ENCODE measurements at places on chromosomes 12 and 14.
A peak's percentile ranks its signal among the peaks of the same experiment; 100 is the strongest.

DNA sequence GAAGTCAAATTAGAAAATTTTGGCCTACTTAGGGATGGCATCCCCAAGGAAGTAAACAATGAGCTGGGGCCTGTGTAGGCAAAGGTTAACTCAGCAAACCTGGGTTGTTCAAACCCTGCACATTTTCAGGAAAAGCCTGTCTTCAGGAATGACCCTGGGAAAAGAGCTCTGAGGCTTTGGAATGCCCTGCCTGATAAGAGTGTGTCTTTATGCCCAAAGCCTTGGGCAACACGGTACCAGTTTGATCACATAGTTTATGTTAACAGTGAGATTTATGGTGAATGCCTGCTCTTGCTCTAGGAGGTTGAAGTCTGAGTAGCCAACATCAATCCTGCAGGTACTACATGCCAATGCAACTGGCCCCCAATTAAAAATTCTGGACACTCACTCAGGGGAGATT, 28.2 kb upstream of the STAB2 start:
- DNase-seq, result no peak

- no peak for DNase-seq
Observed at GRCh38 chr12:104133321-104133720, 4.7 kb downstream of the NFYB start.

DNA sequence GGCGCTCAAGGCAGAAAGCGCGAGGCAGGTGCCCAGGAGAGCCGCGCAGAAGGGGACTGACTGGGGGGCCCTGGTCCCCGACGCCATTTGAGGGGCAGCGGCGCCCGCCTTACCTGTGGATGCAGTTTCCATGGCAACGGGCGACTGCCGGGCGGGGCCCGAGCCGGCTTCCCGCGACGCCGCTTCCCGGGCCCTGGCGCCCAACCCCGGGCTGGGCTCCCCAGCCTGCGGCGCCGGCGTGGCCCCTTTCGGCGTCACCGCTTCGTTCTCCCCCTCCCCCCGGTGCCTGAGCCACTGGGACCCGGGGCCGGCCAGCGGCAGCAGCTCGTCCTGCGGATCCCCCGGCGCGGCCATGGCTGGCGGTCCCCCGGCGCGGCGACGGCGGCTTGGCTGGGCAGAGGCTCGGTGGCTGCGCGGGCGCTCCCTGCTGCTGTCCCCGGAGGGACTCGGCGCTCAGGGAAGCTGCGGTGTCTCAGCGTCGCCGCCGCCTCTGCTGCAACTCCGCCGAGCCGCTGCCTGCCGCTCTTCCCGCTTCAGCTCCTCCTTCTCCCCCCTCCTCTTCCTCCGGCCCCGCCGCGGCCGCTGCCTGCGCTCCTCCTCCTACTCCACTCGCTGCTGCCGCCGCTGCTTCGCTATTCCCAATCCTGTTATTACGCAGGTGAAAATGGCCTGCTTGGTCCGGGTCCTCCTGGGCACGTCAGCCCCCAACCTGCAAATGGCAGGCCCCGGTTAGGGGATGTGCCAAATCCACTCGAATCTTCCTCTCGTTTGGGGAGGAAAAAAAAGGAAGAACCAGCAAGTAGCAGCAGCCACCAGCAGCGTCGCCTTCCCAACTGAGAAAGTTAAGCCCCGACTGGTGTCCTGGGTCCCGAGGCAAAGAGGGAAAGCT, at the start of gene RTN1:
RTN1 (minus strand) TSS at position 500 of the 889 bp plus-strand sequence; CDS start at position 354, 146 bp downstream.
- peak; percentile 33 for DNase-seq

- DNase-seq, result no peak
Observed at GRCh38 chr12:75714462-75715322, 203.3 kb upstream of the KRR1 start.

DNA sequence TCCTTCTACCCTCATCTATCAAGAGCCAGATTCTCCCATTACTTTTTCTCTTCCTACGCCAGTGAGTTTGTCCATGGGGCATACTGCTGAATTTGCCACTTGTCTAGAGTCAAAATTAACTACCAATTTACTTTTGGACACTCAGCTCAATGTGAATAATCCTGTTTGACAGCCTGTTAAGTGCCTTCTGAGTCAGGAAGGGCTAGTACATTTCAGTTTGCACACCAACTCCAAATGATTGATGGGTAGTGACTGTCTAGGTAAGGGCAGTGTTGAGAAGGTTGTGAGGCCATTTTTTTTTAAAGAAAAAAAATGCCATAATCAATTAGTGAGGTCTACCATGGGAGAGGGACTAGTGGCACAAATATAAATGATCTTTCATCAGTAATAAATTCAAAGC, 21.8 kb upstream of the TRIM9 start:
- DNase-seq, result no peak

DNA sequence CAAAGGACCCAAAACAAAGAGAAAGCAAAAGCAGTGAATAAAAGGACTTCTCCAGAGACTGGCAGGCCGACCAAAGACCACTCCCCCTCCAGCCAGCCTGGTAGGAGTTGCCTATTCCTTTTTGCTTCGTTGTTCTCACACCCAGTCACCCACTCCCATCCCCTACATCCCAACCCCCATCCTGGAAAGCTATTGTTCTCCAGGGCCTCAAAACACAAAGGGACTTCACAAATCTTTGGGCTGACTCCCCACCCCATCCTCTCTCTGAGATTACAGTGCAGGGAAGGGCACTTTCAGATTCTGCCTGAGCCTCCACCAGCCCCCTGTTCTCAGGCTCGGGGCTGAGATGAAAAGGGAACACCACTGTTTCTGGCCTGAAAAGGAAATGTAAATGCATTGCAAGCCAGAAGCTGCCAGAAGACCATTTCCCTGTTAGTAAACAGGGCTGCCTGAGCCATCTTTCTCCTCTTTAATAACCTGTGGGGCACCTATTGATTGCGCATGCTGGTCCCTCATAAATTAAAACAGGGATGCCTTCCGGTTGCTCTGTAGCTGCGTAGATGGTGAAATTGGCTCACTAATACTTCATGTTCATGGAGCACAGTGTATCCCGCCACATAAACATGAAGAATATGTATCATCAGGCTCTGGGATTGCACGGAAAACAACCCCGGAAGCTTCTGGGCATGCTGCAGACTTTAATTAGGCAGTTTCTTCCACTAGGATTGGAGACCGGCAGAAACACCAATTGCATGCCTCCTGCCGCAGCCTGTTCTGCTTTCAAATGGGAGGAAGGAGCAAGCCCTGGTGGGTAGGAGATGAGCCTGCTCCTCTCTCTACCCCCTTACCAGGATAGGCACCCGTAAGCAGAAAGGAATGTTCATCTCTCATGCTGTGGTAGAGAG, 130.3 kb upstream of the FUT8 start:
- no peak for DNase-seq

DNA sequence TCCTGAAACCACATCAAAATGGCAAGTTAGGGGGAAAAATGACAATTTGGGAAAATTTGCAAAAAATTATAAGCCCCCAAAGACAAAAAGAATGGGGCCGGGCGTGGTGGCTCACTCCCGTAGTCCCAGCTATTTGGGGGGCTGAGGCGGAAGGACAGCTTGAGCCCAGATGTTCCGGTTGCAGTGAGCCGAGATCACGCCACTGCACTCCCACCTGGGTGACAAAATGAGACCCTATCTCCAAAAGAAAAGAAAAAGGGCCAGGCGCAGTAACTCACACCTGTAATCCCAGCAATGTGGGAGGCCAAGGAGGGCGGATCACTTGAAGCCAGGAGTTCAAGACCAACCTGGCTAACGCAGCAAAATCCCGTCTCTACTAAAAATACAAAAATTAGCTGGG, 2.0 kb upstream of the VAMP1 start:
- no peak for DNase-seq

DNA sequence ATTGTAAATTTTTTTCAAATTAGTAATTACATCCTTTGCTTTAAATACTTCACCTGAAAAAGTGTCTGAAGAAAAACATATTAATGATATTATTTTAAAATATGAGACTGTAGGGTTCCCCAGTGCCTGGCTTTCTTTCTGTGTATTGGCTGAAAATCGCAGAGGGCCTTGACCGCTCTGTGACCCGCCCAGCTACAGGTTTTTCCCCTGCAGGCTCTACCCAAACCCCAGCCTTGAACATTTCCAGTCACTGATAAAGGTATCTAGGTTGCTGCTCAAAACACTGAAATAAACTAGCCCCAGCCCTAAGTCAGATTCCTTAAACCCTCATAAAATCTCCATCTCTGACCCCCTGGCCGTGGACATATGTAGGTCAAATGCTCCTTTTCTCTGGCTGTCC, 11.9 kb downstream of the KLRG1 start:
- no peak for DNase-seq

GRCh38 chr12:80849337-80849736, 88.4 kb downstream of the LIN7A start:
- no peak for DNase-seq

- DNase-seq, result no peak
Observed at GRCh38 chr14:32012062-32012461, 65.0 kb upstream of the ARHGAP5 start.

GRCh38 chr12:130754234-130754901, 38.3 kb upstream of the RIMBP2 start:
- DNase-seq, result no peak

- DNase-seq, result no peak
Observed at GRCh38 chr14:104515059-104515810, 64.3 kb upstream of the C14orf180 start.

DNA sequence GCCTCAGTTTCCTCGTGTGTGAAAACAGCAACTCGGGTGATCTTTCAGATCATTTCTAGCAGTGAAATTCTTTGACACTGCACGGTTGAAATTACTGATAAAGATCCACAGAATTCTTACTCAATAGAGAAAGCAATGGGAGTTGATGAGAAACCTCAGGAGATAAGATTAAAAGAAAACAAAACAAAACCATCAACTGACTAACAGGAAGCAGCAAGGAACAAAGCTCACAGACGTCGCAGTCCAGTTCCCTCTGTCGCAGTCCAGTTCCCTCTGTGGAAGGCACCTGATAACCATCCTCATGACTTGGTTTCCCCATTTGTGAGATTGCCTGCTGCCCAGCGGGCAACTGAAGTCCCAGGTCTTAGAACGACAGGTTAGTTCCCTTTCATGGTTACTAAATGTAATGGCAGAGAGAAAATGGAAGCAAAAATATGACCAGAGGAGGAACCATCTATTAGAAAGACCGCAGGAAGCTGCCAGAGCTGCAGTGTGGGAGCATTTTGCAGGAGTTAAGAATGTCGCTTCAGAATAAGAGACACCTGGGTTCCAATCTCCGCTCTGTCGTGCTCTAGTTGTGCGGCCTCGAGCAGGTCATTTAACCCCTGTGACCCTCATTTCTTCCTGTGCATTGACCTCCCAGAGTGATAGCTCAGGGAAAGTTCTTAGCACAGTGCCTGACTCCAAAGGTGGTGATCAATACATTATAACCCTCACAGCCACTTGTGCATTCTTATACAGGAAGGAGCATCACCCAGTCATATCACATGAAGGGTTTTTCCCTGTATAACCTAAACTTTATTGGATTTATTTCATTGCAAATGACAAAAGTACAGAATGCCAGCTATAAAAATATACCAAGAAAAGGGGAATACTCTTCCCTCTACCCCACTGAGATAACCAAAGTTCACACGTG, 5.1 kb upstream of the MED13L start:
- DNase-seq, result no peak

- DNase-seq, result peak; percentile 74
Observed at GRCh38 chr12:27193854-27194544, 50.1 kb upstream of the STK38L start.

DNA sequence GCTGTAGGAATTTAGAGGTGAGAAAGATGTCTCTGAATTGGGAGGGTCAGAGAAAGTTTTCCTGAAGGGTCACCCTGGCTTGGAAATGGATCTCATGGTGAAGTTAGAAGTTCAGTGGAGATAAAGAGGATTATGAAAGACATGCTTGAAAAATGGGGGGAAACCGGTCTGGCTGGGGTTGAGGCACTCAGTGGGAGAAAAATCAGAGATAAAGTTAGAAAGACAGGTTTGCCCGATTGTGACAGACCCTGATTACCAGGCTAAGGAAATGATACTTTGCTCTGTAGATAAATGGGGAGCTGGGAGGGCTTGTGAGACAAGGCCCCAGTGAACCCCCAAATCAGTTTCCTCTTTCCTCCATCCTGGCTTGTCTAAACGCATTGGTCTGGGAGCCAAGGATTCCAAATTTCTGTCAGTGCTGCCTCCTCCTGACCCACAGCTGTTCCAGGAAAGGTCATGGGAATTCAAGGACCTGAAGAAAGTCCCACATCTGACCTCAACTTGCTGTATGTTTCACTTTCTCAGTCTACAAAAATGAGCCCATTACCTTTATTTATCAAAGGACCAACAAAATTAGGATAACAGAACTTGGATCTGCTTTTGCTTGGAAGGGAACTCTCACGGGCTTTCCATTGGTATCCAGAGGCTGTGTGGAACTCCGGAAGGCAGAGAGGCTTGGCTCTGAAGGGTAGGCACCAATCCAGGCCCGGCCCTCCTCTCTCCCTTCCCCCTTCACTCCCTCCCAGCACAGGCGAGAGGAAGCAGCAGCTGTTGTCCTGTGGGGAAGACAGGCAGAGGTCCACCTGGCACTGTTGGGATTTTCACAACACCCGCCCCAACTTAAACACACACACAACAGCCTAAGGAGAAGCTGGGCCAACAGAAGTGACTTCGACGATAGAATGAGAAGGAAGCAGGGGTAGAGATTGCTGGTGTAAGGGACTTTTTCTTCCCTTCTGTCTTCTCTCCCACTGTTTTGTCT, 3.4 kb upstream of the RNASE7 start:
- DNase-seq, result no peak

GRCh38 chr14:74062809-74063150, 21.5 kb downstream of the ALDH6A1 start:
- no peak for DNase-seq

DNA sequence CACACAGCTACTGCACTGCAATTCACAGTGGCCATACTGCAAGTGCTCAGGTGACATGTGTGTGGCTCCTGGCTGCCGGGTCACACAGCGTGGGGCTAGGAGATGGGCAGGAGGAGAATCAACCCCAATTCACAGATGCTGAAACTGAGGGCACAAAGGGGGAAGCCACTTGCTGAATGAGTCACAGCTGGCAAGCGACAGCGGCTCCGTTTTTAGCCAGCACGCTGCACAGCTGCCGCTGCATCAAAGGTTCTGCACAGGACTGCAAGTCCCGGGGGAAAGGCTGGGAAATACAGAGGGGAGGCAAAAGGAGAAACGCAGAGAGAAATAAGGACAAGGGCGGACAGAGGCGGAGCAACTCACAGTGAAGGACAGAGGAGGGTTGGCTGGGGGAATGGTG, 57.9 kb downstream of the KDM2B start:
- no peak for DNase-seq

DNA sequence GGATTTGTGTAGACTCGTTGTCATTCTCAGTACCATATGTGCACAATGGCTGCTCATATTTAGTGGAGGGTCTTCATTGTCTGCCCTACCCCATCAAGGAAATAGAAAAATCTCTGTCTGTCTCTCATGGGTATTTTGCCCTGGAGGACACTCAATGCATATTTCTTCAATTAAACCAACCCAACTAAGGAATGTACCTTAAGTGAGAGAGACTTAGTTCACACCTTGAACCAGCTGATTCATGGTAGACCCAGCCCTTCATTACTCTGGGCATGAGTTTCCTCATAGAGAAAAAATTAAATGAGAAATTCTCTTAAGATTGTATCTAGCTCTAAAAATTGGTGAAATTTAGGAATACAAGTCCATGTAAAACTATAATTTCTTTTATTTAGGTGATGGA, 107.1 kb upstream of the PLEKHG7 start:
- no peak for DNase-seq
